ENCODE measurements at places on chromosomes 5 and 9. TPM values are rescaled to one million over a fixed set of nuclear protein-coding genes. Genes with fewer than 3 reads are reported as not detected.

Gene MYOT
- total RNA-seq = not detected

GRCh38 chr5:116621599-116621998, 47.0 kb upstream of the SEMA6A start:
- DNase-seq = no peak

- DNase-seq = no peak
These were observed 188.3 kb downstream of the OLFM1 start for GRCh38 chr9:135275571-135276289.

- no peak for DNase-seq
These were observed 1804.9 kb downstream of the EFNA5 start for GRCh38 chr5:105865834-105866233.

DNA sequence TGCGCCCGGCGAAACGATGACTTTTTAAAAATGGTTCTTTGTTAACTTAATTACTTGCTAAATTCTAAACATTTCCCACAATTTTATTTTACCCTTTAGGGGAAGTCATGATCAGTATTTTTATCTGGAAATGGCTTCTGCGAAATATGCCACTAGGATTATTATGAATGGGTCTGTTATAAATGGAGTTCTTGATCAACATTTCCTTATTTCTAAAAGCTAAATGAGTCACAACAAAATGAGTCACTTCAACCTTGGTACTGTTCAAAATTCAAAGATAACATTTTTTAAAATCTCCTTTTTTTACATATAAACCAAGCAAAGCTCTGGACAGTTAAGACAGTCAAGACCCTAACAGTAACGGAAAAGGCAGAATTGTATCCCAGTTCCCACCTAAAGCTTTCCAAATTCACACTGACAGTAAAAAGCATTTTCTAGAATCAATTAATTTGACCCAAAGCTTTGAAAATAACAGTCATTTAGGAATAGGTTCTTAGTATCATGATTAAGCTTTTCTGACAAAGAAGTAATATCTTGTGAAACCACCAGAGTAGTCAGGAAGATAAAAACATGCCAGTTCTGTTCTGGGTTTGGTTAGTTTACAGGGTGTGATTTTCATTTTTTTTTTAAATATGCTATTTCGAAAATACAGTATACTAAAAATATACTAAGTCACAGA, 81.7 kb downstream of the LHFPL2 start:
- no peak for DNase-seq

DNA sequence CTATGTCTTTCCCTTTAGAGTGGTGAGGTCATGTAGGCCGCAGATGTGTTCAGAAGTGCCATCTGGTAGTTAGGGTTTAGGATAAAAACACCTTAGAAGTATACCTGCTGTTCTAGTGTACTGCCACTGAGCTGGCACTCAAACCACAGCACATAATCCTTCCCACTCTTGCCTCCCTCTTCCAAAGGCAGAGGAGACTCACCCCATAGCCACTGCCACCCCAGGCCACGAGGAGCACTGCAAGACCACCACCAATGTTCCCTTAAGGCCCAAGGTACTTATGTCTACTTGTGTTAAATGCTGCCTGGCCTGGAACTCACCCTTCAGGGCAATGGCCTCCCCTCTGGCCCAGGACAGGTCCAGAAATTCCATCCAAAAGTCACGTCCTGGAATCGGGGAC, 379.5 kb upstream of the EDIL3 start:
- no peak for DNase-seq
